HCT116 (cell line): ENCODE measurements at places on chromosomes 16 and 17. TPM values are rescaled to one million over a fixed set of nuclear protein-coding genes. Genes with fewer than 3 reads are reported as not detected.

NPIPB8 gene
- 0.79 TPM for total RNA-seq

- no peak for DNase-seq
Measured at GRCh38 chr16:85019659-85020245, 7.8 kb upstream of the KIAA0513 start.

SHBG gene
- not detected for total RNA-seq

DNA sequence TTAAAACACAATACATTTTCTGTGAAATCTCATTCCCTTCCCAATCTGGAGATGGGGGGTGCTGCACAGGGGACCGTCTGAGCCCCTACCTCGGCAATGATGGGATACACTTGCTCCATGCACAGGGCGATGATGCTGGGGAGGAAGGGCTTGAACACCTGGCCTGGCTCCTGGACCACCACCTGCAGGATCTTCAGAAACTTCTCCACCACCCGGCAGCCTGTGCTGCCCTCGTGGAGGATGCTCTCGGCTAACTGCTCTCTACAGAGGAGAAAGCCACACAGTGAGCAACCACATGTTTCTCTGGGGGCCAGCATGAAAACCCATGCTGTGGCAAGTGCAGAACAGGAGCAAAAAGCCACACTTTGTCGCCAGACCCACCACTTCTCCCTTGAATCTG lies 42.4 kb upstream of the GSG1L start:
- no peak for DNase-seq

GRCh38 chr17:77819497-77819896 lies 139.0 kb upstream of the TNRC6C start:
- DNase-seq = no peak

C17orf58 gene
- total RNA-seq = 38.1 TPM

DNA sequence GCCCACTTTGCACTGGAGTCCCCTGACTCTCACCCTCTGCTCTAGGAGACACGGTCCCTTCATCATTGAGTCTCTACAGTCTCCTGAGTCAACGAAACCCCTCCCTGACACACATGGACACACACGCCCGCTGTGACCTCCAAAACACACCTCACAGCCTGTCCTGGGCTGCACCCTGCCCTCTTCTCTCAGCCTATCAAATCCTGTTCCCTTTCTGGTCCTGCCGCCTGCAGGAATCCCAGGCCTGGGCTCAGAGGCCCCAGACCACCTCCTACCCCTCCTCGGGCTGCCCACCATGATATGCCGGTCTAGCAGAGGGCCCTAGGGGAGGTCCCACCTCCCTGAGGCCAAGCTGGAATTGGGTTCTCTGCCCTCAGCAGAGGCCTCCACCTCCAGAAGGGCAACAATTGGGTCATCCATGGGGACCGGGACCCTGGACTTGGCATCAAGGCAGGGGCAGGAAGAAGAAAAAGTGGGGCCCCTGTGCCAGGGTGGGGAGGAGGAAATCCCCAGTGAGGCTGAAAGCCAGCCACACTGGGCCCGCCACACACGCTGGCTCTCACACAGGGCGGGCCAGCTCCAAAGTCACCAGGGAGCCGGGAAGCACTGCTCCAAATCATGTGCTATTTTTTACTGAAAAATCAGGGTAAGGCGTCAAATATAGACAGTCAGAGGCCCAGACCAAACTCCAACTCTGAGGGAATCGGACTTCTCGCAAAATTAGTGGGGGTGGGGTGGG lies 3.4 kb downstream of the PPP1R9B start:
- DNase-seq = no peak

DNA sequence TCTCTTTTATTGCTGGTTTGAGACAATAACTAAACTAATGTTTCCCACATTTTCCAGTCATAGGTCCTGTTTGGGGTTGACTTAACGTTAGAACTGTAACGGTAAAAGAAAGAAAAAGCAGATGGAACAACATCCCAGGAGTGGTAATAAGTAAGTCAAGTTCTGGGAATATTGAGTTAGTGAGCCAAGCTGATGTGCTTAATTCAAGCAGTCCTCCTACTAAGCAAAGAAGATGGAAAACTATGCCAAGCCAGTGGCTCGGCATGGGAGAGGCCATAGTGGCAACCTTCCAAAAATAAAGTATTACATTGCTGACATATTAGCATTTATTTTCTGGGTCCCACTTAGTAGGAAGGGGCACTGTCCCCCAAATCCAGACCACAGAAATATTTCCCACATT lies 161.7 kb upstream of the CDH5 start:
- DNase-seq = no peak

ACSM5 gene
- total RNA-seq = not detected

PDP2 gene
- total RNA-seq = 19.9 TPM

DNA sequence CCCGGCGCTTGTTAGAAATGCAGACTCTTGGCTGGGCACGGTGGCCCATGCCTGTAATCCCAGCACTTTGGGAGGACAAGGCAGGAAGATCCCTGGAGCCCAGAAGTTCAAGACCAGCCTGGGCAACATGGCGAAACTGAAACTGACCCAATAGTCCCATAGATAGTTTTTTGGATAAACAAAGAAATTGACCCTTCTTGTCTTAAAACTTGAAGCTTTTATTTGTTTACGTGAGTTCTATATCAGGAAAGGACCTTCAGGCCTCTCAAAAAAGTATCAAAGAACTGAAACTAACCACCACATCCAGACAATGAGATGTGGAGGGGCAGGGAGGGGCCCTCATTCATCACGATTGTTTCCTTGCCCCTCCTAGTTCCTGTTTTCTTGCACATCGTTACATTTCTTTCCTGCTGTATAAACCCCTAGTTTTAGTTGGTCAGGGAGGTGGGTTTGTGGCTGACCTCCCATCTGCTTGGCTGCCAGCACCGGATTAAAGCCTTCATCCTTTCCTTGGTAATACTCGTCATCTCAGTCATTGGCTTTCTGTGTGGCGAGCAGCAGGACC lies 29.9 kb upstream of the PRM1 start:
- no peak for DNase-seq

- no peak for DNase-seq
Measured at GRCh38 chr16:53429221-53429943, 4.9 kb upstream of the RBL2 start.

UMOD gene
- not detected for total RNA-seq

DNA sequence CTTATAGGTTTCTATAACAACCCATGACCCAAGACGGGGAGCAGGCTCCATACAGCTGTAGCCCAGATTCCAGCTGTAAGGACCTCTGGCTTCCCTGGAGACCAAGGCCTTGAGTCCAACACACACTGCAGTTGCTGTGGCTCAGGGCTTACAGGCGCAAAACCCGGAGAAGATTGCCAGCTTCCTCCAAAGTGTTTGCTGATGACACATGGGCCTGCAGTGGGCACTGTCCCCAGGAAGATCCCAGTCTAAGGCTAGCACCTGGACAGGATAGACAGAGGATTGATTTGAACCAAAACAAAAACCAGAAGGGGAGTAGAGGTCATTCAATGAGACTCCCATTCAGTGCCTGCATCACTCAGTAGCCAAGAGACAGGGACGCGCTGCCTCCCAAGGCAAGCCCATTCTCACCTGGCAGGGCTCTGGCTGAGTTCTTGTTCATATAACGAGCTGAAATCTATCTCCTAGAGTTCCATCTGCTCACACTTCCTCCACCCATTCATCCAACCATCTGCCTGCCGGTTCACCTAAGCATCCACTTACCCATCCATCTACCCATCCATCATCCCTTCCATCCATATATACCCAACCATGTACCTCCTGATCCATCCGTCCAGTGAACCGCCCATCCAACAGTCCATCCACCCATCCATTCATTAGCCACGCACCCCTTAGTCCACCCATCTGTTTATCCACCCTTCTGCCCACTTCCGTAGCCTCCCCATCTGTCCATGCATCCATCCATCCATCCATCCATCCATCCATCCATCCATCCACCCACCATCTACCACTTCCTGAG lies 10.2 kb downstream of the RAB11FIP4 start:
- no peak for DNase-seq

PERCC1 gene
- not detected for total RNA-seq
